Bone marrow (tissue), 2 donors: ENCODE measurements at places on chromosomes 5 and 9.

DNA sequence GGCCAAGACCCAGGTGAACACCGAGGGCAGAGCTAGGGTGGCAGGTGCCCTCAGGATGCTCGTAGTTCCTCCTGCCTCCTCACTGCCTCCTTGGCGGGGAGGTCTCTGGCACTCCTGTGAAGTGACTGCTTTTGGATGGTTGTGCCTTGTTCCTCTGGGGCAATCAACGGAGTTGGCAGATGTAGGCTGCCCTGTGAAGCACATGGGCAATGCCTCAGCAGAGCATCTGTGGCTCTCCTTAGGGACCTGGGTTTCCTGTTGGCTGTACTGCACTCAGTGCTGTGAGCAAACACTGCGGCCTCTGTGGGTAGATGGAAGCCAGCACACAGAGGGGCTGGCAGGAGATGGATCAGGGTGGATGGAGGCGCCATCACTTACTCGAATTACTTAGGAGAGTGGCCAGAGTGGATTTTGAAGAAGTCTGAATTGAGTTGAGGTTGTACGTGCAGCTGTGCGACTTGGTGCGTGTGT, 71.4 kb upstream of the COL5A1 start:
- DNase-seq: no peak

- DNase-seq: no peak
Observed at GRCh38 chr5:96875791-96876291, 459 bp upstream of the ERAP2 start.

- no peak for DNase-seq
Observed at GRCh38 chr5:100306000-100306399, 229.2 kb upstream of the FAM174A start.

GRCh38 chr5:177276886-177277285, 26.6 kb downstream of the RAB24 start:
- no peak for DNase-seq

DNA sequence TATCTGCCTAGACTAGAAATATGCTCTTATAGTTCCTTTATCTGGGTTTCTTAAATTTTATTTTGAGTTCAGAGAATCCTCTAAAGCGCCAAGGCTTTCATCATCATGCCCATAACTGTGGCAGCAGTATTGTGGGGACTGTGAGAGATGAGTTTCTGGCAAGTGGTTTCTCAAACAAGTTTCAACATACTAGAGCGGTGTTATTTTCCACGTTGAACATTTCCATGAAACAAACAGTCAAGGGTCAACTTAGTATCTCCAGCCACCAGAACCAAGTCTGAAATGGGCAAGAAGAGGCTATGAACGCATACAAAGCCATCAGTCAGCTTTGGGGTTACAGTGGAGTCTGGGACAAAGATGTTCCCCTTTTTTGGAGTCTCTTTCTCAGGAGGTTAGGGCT, 40.3 kb downstream of the SERINC5 start:
- no peak for DNase-seq

DNA sequence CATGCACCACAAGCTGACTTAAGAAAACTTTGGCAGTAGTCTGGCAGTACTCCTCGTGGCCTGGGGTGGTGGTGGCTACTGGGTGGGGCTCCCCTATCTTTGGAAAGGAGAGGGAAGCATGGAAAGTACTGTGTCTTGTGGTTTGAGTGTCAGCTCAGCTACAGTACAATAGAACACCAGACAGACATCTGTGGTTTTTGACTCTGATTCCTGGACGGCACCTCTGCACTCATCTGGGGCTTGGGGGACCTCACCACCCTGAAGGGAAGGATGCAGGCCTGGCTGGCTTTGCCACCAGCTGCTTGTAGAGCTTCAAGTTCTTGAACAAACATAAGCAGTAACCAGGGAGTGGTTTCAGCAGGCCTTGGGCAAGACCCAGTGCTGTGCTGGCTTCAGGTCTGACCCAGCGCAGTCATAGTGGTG, 40.6 kb downstream of the TNFSF8 start:
- DNase-seq: no peak

- no peak for DNase-seq
Observed at GRCh38 chr9:18666348-18666747, 192.4 kb downstream of the ADAMTSL1 start.

GRCh38 chr5:32833127-32833526, 122.0 kb downstream of the NPR3 start:
- no peak for DNase-seq

GRCh38 chr5:65338606-65339151, 143.0 kb downstream of the ADAMTS6 start:
- no peak for DNase-seq

DNA sequence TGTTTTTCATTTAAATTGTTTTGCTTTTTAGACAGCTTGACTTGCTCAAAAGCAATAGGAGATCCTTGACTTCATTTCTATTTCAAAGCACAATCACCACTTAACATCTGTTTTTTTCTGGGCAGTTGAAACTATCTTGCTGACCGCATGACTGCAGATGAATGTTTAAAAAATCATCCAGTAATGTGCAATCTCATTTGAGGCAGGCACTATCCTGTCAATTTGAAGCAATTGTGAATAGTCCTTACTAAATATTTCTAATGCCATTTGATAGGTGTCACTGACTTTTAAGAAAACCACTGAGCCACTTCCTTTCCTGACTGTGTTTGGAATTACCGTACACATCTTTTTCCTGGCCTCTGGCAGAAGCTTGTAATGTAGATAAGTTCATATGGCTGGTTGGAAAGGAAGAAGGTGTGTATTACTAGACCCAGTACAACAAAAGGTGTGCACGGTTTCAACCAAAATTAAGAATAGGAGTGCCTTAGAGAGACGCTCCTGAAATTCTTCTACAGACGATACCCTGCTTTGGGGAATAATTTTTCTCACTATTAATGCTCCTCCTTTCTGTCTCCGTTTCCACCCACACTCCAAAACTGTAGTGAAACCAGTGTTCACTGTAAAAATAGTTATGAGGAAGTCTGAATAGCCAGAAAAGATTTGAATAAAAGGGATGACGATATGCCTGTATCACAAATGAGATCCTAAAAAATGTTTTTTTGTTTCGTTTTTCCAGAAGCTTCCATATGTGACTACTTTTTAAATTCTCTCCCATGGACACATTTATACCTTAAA, 136.7 kb upstream of the MOCS2 start:
- no peak for DNase-seq

DNA sequence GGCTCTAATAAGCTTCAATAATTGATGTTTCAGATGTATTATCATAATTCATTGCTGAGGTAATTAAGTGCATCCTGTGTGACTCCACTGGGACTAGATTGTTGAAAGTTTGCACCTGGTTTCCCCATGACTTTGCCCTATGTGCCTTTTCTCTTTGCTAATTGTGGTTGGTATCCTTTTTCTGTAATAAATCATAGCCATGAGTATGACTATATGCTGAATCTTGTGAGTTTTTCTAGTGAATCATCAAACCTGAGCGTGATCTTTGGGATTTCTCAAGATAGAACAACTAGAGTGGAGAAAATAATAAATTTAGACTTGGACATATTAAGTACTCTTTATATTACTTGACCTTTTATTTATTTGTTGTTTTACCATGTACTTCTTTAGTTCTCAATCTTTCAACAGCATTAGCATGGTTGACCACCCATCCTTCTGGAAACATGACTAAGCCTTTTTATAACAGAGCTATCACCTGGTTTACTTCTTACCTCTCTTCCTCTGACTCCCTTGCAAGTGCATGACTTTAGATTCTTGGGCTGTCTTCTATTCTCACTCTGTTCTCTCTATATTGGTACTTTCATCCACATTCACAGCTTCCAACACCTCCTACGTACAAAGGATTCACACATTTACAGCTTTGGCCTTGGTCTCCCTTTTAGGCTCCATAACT, 239.6 kb upstream of the TAS2R1 start:
- DNase-seq: no peak

GRCh38 chr9:134214386-134214765, 50.0 kb upstream of the RNU6ATAC start:
- no peak for DNase-seq

- DNase-seq: no peak
Observed at GRCh38 chr5:5387777-5388176, 34.7 kb upstream of the ICE1 start.

DNA sequence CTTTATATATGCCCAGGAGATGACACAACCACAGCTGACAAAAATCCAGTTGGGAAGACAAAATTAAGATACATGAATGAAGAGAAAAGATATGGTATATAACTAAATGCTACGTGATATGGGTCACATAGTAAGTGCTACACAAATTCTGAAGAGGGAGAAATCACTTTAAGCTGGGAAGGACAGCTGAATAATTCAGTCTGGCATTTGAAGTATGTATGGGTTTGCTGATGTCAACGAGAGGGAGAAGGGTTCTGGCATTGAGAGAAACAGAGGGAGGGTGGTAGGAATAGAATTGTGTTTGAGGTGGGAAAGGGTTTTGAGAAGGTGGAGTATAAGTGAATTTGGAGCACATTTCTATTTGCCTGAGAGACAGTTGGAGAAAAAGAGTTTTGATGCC, 6.7 kb upstream of the SLIT3 start:
- no peak for DNase-seq

DNA sequence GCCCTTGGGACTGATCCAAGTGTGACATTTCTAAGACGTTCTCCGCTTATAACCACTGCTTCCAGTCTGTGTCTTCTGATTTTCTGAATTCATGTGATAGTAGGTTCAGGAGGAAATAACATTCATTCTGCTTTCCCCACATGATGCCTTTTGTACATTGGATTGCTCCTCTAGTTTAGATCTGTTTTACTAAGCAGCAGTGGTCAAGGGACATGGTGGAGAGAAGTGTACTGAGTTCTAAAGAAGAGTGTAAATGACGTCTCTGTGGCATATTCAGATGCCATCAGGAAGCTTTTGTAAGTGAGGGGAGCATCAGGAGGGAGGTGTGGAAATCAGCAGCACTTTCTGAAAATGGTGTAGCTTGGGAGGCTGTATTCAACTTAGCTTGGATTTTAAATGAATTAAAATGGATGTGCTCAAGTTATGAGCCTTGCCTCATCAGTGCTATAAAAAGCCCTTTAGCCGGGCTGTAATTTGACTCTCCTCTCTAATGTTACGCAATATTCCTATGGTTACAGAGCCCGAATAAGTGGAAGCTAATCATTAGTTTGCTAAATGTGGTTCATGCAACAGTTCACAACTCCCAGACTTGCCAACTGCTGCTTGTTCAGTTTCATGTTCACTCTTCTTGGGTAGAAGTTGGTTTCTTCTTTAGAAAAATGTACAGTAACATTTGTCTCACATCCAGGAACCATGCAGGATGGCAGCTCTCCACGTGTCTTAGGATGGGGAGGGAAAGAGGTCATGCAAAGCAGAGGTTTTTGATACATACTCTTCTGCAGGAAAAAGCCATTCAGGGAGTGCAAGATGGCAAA, 281.3 kb downstream of the ARHGAP26 start:
- DNase-seq: peak; percentile 59

DNA sequence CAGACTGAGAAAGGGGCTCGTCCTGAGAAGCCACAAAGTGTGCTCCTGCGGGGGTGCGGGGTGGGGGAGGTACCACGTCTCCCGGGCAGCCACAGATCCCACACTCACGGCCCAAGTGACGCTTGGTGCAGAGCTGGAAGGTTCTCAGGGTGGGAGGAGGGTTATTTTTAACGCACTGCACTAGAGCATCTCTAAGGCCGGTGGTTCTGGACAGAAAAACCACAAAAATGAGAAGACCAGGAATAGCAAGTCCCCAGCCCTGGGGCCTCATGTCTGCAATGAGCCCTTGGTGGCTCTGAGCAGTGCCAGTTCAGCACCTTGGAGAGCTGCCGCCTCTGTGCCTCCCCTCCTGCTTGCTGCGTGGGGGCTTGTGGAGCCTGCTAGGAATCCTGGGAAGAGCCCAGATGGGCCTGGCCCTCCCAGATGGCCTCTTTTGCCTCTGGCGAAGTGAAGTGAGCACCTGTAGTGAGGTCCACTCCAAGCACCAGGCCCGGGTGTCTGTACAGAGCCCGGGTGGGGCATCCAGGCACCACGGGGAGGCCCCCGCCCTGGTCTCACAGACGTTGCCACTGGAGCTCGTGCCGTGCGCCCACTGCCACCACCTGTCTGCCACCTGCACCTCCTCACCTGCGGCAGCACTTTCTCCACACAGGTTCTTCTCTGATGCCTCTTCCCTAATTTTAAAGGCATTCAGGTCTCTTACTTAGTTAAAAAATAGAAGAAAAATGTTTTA, 48.9 kb upstream of the CACNA1B start:
- DNase-seq: no peak

- no peak for DNase-seq
Observed at GRCh38 chr9:35406183-35406959, 83.5 kb upstream of the RUSC2 start.
